CD4-positive, CD25-positive, alpha-beta regulatory T cell (primary cell): ENCODE measurements at places on chromosomes 1 and 21. TPM values are rescaled to one million over a fixed set of nuclear protein-coding genes. Genes with fewer than 3 reads are reported as not detected.

SPATA46 gene
- not detected for polyA plus RNA-seq

DNA sequence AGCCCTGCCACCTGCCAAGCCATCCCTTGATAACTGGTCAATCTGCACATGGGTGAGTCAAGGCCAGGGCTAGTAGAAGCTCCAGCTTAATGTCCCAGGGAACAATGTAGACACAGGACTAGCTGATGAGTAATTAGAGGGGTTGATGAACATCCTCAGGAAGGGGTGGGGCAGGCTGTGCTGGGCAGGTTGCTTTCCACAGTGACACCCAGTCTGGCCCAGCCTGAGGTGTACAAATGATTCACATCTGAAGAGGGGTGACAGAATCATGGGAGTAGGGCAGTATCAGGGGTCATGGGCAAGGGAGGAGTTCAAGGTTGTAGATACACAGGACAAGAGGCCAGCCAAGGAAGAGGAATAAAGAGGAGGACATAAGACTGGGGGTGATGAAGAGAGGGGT lies 4.3 kb downstream of the LPAR3 start:
- DNase-seq = peak; percentile 69
- no peak overlapping the region for H3K27ac ChIP-seq
- H3K4me1 ChIP-seq = no peaks in the 10 kb centered on the region
- no peaks in the 10 kb centered on the region for H3K36me3 ChIP-seq

GRCh38 chr1:58576727-58577653 lies at the start of gene TACSTD2:
Gene TACSTD2, minus strand, starts transcription at chr1:58577252. Its CDS starts 96 bp downstream, at chr1:58577156.
- DNase-seq = no peak
- peaks cover 17% of the 10 kb centered on the region for H3K4me1 ChIP-seq
- no peak within 1 kb of the TSS for H3K27ac ChIP-seq

DNA sequence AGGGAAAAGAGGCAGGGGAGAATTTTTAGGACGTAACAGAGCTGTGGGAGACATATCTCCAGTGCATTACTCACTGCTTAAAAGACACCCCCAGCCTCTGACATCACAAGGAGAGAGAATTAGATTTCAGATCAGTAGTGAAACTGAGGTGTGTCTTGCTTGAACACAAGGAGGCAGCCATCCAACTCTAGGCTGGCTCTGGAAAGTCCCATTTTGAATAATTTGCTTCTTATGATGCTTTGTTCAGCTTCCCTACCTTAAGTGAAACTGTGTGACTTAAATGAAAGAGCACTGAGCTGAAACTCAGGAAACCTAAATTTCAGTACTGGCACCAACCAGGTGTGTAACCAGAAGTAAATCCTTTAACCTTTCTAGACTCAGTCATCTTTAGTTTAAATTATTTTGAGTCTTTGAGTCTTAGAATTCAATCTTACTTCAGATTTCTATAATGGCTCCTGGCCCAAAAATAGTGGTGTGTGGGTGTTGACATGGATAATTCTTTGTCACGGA lies 251.6 kb upstream of the SGIP1 start:
- H3K4me3 ChIP-seq = peak overlapping the region; percentile 48
- DNase-seq = peak; percentile 88
- H3K27ac ChIP-seq = peak overlapping the region; percentile 75
- H3K36me3 ChIP-seq = no peaks in the 10 kb centered on the region

DNA sequence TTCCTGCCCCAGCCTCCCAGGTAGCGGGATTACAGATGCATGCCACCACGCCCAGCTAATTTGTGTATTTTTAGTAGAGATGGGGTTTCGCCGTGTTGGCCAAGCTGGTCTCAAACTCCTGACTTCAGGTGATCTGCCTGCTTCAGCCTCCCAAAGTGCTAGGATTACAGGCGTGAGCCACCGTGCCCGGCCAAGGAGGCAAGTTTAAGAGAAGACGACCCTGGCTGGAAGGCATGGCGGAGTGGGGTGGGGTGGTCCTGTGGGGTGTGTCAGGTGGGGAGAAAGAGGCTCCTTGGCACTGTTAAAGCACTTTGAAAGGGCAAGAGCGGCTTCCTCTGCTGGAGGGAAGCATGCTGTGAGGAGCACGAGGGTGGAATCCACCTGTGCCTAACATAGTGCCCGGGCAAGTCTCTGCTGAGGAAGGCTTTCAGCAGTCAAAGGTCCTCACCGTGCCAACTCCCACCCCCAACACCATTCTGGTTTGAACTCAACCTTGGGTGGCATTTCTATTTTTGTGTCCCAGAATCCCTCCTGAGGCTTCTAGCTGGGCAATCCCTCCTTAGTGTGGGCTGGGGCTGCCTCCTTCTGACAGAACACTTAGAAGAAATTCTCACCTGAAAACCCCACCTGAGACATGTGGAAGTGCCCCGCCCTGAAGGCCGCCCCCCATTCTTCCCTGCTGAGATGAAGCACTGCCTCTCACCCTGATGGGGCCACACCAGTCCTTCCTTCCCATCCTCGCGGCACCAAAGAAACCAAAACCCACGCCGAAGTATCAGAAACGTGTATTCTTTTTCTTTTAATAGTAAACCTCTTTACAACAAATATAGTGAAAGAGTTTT lies 37.4 kb downstream of the MEF2D start:
- H3K36me3 ChIP-seq = peaks cover 37% of the 10 kb centered on the region
- no peak for DNase-seq
- H3K4me3 ChIP-seq = no peak overlapping the region
- no peaks in the 10 kb centered on the region for H3K27me3 ChIP-seq
- peaks cover 5% of the 10 kb centered on the region for H3K4me1 ChIP-seq
- H3K27ac ChIP-seq = no peak overlapping the region
